ENCODE measurements at places on chromosomes 5 and 9.

DNA sequence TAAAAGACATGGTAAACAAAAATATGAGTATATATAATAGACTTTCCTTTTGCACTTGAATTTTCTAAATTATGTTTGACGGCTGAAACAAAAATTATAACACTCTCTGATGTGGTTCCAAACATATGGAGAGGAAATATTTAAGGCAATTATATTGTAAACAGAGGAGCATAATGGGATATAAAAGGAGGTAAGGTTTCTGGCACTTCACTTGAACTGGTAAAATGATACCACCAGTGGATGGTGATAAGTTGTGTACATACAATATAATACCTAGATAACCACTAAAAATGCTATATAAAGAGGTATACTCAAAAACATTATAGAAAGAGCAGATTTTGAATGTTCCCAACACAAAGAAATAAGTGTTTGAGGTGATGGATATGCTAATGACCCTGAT, 192.9 kb upstream of the RAD23B start:
- DNase-seq, result no peak

DNA sequence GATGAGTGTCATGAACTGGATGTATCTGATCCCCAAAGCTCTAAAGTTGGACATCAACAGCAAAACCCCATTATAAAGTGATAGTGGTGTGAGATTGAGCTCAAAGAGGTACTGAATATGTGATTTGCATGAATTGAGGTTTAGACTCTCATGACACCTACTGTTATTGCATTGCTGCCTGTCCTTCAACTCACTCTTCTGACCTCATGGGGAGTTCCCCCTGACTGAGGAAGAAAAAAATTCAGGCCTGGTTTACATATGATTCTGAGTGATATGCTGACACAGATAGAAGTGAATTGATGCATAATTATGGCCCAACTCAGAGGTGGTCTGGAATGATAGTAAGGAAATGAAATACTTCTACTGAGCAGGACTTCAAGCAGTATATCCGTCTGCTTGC, 76.2 kb upstream of the CHD1 start:
- DNase-seq, result no peak

DNA sequence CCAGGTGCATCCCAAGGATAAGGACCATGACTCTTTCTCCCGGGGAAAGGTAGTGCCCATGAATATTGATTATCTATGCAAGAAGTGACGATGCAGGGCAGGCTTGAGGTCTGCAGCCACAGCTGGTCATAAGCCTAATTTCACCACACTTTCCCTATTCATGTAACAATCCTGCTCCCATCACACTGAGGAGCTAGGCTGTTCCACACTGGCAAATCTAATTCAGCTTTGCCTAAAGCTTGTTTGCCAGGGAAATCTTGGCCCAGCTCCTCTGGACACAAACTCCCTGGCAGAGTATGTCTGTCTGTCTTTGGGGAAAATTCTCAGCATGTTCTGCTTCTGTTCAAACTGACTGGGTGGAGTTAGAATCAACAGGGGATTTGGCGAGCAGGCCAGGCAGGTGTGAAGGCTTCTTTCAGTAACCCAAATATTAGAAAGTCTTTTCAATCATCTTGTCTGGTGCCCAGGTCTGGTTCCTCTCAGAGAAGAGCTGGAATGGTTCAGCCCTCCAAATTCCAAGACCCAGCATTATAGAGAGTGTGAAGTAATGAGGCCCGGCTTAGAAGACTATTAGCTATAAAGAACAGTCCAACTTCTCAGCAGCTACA, 88.5 kb upstream of the SPDL1 start:
- DNase-seq, result no peak

GRCh38 chr9:76905791-76906646, at the start of gene PRUNE2:
TSS of gene PRUNE2 (minus strand) at chr9:76906114. CDS start at chr9:76905963, 151 bp downstream.
- peak; percentile 37 for DNase-seq

- DNase-seq, result no peak
Measured at GRCh38 chr9:90789862-90790261, 11.8 kb upstream of the SYK start.

DNA sequence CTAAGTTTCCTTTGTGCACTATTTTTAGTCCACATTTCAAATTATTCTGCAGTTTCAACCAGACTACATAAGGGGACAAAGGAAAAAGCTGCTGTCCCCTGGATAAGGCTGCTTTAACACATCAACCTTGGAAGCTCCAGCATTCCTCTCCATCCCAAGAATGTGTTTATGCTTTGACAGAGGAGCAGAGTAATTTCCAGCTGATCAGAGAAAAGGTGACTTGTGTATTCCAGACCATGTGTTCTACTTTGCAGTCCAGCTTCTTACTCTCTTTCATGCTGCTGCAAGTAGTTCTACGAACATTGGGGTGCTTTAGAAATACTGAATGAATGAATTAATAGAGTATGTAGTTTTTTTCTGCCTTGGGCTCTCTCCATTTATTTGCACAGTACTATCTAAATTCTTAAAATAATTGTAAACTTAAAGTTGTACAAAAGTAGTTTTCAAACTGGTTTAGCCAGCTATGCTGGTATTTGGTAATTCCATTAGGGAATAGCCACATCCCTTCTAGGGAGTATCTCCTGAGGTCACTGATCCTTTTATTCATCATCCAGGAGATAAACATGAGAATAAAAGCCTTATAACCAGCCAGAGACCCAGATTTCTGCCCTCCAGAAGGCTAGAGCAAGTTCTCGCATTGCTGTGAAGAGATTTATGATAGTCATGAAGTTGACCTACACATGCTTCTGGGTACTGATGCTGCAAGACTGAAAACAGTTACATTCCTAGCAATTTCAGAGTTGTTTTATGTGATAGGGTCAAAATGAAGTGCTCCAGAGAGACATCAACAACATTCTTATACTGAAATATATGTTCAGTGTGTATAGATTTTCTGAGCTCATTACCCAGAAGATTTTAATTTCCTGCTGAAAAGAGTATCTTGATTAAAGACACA, 215.2 kb downstream of the COMMD10 start:
- no peak for DNase-seq

DNA sequence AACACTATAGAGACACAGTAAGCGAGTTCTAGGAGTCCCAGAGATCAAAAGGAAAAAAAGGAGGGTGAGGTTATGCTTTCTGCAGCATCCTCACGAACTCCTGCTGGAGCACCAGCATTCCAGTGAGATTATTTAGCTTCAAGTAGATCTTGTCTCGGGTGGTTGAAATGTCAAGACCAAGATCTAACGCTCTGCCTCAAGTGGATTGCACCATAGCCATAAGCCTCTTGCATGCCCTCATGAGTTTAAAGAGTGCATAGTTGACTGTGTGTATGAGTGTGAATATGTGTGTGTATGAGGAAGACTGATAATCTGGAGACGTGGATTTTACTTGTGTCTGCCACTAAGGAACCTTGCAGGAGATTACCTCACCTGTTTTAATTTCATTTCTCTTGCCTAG, 335.3 kb upstream of the ADAMTSL1 start:
- no peak for DNase-seq

- no peak for DNase-seq
Measured at GRCh38 chr5:138721979-138722378, 31.2 kb upstream of the CTNNA1 start.

GRCh38 chr5:150788977-150789376, 10.4 kb downstream of the SMIM3 start:
- DNase-seq, result no peak

DNA sequence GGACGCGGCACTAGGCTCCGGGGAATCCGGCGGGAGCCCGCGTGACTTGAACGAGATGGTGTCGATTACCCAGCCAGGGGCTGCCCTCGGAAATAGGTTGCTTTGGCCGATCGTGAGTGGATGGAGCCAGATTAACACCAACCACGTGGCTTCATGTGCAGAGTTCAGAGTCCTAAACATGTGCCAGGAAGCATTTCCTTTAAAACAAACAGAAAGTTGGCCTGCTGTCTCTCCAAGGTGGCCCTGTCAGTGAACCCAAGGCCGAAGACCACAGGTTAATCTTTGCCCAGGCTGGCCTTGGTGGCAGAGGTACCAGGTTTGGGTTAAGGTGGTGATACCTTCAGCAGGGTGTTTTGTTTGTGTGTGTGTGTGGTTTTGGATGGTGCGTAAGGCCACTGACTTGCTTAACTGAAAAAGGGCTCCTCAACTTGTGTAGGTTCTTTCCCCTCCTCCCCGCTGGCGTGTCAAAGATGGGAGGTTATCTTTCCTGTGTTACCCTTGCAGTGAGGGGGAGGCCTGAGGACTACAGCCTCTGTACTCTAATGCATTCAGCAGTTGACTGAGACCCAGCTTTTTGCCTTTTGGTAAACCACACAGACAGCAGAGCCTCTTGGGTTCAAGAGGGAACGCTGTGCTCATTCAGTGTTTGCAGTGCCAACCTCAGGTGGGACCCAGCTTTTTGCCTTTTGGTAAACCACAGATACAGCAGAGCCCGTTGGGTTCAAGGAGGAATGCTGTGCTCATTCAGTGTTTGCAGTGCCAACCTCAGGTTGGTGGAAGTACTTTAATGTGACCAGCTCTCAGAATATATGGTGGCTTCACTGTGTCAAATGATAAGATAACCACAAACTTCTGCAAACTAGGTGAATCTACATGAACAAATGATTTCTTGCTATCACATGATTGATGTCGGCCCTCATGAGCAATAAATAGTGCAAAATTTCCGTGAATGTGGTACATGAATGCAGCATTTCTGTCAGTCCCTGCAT, 1.4 kb downstream of the IQGAP2 start:
- DNase-seq, result peak; percentile 78

- no peak for DNase-seq
Measured at GRCh38 chr5:58335518-58335917, 124.4 kb downstream of the PLK2 start.

- peak; percentile 71 for DNase-seq
Measured at GRCh38 chr9:32581512-32582143, 8.7 kb upstream of the NDUFB6 start.

DNA sequence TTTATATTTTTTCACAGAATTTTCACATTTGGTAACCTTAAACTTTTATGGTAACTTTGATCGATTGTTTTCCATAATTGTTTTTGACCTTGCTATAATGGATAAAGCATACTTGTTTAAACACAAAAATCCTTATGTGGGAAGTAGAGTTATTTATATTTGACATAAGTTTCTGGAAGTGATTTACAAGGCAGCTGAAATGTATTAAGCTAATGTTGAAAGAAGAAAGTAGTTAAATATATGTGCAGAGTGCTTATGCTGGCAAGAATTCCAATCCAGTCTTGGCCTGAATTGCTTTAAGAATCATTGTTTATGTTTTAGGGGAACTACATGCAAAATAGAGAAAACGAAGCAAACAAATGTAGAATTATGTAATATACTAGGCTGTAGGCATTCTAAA, 763.6 kb downstream of the TAF11L14 start:
- no peak for DNase-seq
